ENCODE measurements at places on chromosomes 3 and 15. TPM values are rescaled to one million over a fixed set of nuclear protein-coding genes. Genes with fewer than 3 reads are reported as not detected.

TFRC gene
- total RNA-seq, result 327 TPM

SEMA6D gene
- total RNA-seq, result 5.9 TPM

TNIK gene
- 42.0 TPM for total RNA-seq

FAM219B gene
- 84.7 TPM for total RNA-seq

ROPN1B gene
- 0.29 TPM for total RNA-seq

TMEM158 gene
- 3.6 TPM for total RNA-seq

SLC24A5 gene
- total RNA-seq, result 0.50 TPM

CDHR4 gene
- total RNA-seq, result 6.1 TPM

ESYT3 gene
- 44.4 TPM for total RNA-seq

LRRC3B gene
- not detected for total RNA-seq

MUSTN1 gene
- total RNA-seq, result 1.2 TPM

MYO5A gene
- 21.8 TPM for total RNA-seq

ERC2 gene
- 3.3 TPM for total RNA-seq

All from left lung (tissue), 14 donors.